ENCODE measurements at places on chromosomes 11 and 22.

DNA sequence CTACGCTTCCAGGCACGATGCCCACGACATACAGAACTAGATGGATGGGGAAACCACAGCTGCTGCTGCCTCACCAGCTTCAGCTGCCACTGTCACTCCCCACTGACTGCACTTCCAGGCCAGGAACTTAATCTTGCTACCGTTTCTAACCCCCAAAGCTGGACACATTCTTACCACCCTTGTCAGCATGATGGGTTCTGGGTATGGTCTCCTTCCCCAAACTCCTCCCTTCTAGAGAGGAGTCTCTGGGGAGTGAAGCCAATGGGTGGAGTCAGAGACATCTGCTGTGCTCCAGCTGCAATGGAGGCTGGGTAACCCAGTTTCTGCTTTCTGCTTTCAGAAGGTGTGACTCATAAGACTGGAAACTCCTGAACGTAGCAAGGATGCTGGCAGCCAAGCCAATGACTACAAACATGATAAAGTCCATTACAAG is 87.0 kb upstream of the THY1 start:
- peak; percentile 42 for DNase-seq

- no peak for DNase-seq
These were observed 64.8 kb downstream of the MUC15 start for GRCh38 chr11:26507229-26507628.

- no peak for DNase-seq
These were observed 8.6 kb upstream of the MTNR1B start for GRCh38 chr11:92960886-92961285.

DNA sequence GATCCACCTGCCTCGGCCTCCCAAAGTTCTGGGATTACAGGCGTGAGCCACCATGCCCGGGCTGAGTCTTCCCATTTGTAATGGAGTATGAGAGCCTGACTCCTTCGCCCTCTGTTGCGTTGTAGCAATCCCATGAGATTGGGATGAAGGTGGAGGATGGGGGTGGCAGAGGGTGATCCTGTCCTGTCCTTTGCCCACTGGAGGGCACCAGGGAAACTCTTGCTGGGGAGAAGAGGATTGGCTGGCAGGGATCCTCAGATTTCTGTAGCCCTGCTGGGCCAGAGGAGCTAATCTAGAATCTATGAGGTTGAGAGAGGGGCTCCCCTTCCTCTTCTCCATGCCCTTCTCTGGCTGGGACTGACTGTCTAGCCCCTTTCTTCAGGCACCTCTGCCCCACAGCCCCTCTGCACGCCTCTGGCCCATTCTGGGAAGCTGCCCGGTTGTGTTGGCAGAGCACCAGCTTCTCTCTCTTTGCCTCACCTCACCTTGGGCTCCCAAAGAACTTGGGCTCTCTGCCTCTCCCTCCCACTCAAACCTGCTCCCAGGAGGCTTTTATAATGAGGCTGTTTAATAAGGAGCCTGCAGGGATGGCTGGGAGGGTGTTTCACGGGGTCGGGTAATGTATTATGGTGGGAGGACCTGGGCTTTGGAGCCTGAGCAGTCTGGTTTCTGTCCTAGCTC is 9.5 kb upstream of the CATSPER1 start:
- no peak for DNase-seq

DNA sequence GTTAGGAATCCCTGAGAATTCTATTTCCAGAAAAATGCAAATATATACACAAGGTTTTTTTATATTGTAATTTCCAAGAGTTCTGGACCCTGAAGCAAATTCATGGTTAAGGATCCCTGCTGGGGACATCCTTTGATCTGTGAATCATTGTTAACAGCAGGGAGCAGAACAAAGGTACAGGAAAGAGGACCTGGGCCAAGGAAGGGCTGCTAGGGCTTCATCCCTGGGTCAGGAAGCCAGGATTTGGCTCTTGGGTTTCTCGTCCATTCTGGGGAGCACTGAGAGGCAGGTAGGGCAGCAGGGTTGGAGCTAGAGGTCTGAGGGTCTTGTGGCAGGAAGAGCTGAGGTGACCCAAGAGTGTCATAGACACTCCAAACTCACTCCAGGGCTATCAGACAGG is 10.2 kb upstream of the OAF start:
- no peak for DNase-seq

- no peak for DNase-seq
These were observed 111.6 kb downstream of the SIK3 start for GRCh38 chr11:116986521-116987105.

- DNase-seq = no peak
These were observed 123.6 kb downstream of the TRIM44 start for GRCh38 chr11:35786188-35786587.

DNA sequence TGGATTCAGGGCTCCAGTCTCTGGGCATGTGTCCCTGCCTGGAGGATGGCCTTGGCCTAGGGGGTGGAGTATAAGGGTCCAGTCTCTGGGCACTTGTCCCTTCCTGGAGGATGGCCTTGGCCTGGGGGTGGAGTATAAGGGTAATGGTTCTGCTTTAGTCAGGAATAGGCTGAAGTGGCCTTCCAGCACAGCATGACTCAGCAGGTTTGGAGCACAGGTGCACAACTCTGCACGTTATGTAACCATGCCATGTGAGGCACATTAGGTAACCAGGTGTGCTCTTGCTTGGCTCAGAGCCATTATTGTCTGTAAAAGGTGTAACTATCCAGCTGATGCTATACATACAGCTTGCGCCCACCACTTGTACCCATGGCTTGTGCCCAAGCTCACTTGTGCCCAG is 48.4 kb upstream of the POLD3 start:
- no peak for DNase-seq

- DNase-seq = no peak
These were observed 36.1 kb upstream of the OR8B8 start for GRCh38 chr11:124481365-124482323.

DNA sequence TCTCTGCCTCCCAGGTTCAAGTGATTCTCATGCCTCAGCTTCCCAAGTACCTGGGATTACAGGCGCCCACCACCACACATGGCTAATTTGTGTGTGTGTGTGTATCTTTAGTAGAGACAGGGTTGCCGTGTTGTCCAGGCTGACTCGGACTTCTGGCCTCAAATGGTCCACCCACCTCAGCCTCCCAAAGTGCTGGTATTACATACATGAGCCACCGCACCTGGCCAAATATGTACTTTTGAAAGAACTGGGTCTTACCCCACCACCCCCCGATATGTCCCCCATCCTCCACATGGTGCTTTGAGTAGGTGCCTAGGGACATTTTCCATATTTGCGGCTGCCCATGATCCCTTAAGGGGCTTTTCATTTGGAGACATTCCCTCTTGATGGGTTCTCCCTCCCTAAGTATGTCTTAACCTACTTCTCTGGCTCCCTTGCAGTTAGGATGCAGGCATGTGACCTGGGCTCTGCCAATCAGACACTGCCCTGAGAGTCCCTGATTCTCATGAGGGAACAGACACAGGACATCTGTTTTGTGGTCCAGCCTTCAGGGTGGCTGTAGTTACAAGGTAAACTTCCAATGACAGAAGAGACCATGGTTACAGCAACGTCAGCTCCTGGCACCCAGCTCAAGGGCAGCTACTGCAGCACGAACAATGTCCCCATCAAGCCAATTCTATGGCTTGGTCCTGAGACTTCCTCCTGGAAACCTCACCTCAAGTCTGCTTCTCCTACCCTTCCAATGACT is 48.4 kb downstream of the CHST1 start:
- DNase-seq = no peak

DNA sequence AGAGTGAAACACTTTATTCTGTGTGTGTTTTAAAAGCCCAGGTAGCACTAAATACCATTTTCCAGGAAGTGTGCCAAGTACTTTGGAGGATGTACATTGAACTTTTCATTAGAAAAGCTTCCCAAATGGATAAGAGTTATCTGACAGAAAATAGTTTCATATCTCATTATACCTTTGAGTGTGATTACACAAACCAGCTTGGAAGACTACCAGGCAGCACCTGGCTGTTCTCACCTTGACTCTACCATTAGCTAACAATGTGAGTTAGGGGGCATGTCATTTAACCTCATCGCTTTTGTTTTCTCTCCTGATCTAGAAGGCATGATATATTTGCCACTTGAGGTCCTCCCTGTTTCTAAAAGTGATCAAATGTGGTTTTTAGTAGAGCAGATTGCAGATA is 50.2 kb downstream of the GRM5 start:
- DNase-seq = no peak

- DNase-seq = no peak
These were observed 176.9 kb downstream of the NAV2 start for GRCh38 chr11:19889531-19889930.

DNA sequence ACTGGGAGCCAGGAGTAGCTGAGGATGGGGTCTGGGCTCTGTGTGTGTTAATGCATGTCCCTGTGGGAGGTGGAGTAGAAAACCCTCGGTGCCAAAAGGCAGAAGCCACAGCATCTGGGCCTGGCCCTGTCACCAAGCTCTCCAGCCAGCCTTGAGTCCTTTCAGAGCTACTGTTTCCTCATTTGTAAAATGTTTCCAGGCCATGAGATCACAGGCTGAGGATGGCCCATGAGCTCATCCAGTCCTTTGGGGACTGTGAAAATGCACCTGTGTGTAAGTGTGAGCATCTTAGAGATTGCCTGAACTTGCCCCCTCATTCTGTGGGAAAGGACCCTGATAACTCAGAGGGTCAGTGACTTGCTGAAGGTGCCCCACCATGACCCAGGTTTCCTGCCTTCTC is 9.1 kb downstream of the ANKK1 start:
- DNase-seq = no peak

DNA sequence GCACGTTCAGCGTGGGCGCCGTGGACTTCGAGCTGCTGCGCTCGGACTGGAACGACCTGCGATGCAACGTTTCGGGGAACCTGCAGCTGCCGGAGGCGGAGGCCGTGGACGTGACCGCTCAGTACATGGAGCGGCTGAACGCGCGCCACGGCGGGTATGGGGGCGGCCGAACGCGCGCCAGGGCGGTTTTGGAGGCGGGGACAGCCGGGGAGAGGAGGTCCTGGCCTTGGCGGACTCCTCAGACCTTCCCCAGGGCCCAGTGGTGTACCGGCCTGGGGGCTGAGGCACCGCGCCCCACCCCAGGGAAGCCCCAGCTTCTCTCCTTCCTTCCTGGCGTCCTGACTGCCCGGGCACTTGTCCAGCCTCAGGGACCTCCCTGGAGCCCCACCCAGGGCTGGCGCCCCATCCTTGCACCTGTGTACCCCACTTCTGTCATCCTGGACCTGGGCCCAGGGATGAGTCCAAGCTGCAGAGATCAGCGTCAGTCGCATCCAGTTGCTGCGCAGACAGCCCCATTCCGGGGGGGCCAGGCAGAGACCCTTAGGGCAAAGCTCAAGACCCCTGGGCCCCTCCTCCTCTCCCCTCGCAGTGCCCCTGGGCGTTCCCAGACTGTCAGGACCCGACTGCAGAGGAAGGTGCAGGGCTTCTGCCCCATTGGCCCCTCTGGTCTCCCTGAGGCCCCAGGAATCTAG is 8.0 kb downstream of the B4GALNT4 start:
- no peak for DNase-seq

DNA sequence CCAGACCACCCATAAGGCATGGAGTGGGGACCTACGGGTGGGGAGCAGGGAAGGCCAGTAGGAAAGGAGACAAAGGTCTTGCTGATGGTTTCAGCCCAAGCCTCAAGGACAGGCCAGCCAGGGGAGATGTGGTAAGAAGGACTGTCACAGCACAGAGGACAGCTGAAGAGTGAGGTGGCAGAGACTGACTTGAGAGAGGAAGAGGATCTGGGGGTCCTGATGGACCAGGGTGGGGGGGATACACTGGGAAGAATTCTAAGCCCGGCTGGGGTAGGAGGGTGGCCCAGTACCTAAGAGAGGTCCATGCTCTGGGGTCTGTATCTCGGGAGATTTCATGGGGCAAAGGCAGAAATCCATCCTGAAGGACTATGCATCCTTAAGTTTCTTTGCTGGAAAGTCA is 66.1 kb upstream of the THY1 start:
- DNase-seq = no peak

- no peak for DNase-seq
These were observed 463.3 kb downstream of the BRD1 start for GRCh38 chr22:49364398-49364797.

- DNase-seq = peak; percentile 59
These were observed 15.4 kb downstream of the FAM83F start for GRCh38 chr22:40009951-40010671.

DNA sequence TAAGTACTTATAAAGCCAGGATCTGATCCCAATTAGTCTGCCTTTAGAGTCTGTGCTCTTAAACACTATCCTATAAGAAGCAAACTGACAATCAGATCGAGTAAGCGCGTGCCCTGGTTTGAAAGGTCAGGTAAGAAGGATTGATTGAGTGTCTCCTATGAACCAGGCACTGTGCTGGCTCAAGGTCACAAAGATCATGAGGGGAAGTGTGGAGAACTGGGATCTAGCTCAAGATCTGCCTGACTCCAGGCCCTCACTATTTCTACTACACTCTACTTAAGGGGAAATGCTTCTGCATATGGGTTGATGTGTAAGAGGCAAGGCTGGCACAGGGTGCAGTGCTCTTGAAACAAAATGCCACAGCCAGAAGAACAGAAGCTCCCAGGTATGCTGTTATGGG is 77.0 kb downstream of the ME3 start:
- no peak for DNase-seq

DNA sequence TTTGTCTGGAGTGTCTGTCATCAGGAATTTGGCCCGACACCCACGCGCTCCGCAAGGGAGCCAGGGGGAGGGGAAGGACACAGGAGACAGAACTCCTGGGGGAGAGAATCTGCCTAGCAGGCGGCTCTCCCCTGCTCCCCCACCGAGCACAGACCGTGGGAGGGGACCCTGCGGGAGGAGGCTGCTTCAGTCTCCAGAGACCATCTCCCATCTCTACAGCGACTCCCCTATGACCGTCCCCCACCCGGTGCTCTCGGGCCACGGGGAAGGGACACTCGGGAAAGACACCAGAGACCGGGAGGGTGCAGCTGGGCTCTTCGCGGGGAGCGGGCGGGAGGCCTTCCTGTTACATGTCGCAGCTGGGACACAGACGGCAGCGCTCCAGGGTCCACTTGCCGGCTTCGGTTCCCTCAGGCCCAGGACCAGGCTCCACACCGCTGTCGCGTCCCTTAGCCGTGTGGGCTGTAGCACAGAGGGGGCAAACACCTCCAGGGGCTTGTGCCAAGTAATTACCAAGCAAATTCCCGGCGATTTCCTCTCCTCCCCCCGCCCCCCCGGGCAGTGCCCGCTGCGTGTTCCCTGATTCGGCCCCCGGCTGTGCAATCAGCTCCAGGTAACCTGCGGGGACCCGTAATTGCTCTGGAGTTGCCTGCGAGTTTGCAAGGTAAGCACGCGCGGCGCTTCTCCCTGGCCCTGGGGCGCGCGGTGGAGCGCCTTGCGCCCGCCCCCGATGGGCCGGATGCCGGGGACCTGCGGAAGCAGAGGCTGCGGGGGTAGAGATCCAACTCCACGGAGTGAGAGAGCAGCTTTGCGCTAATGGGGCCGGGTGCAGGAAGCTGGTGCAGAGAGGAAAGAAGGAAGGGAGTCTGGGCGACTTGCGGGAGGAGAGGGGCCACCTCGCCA is 155.1 kb upstream of the CADM1 start:
- no peak for DNase-seq
